ENCODE measurements at places on chromosomes 1 and 21.

DNA sequence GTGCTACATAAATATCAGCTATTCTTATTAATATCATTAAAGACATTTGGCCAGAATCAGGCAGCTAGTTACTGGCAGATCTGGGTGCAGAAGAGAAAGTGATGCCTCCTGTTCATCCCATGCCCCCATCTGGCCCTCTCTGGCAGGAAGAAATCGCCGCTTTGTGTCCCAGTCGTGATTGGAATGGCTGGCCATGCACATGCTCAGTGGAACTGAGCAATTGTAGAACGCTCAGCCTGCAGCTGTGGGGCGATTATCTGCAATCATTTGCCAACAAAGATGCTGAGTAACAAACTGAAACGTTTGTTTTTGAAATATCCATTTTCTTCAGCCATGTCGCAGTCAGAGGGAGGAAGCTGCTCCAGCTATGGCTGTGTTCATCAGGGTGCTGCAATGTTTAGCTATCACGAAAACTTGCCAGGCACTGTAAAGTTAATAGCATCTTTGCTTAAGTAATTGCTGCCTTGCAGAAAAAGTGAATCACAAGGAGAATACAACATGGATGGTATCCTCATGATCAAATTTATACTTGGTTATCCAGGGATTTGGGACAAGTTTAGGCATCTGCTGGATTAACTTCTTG lies 36.5 kb downstream of the NGF start:
- no peak for DNase-seq

GRCh38 chr21:42062236-42063022 lies 8.7 kb upstream of the UMODL1 start:
- DNase-seq: peak; percentile 82

DNA sequence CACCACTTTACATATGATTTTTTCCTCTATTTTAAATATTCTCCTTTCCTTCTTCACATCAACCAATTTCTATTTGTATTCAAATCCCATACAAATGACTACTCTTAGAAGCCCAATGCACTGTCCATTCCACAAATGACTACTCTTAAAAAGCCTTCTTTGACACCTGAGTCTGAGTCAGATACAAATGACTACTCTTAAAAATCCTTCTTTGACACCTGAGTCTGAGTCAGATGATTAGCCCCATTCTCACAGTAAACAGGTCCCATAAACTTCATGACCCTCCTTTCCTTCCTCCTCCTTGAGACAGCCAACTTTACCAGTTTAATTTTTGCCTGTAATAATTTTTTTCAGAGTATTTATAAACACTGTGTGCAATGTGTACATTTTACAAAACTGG lies 231.3 kb upstream of the USP25 start:
- DNase-seq: no peak

DNA sequence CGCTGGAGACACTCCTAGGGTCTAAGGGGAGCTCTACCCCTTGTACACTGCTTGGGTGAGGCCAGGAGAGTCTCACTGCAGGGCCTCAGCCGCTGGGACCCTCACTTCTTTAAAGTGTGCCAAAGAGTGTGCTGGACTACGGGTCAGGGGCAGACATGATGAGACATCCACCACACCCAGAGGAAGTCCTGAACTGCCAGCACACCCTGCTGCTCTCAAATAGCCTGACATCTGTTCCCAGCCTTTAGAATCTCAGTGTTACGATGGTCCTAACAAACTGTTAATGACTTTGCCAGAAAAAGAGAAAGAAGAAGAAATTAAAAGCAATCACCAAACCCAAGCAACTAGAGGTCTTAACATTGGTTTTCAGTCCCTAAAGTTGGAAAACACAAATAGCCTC lies 49.0 kb downstream of the MRPL37 start:
- no peak for DNase-seq

DNA sequence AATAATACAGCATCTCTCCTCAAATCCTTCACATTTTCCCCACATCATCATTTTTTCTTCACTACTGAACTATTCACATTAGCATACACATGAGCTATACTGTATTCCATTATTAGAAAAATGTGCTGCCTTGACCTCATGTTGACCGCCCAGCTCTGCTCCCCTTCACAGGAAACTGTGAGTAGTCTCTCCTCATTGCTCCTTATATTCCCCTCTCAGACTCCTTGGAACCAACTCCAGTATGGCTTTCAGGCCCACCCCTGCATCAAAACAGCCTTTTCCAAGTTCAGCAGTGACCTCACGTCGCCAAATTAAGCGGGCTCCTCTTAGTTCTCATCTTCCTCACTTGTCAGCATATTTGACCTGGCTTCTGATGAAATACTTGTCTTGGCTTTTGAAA lies 59.2 kb upstream of the SPAG17 start:
- no peak for DNase-seq

GRCh38 chr1:166036092-166036491 lies 130.7 kb downstream of the FAM78B start:
- DNase-seq: no peak

DNA sequence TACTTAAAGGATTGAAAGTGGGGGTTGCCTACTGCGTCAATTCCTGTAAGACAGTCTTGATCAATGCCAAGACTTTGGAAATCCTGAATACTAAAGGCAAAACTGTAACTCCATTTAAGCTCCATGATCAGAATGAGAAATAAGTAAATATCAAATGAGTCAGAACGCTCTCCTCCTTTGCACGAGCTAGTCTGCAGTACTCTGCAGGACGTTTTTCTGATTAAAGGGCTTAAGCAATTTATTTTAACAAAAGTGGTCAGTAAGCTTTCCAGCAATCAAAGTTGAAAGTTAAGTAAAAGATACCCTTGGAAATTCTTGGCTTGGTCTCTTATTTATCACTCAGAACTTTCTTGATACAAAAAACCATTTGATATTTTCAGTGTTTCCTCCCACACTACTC lies 35.7 kb upstream of the ARHGAP29 start:
- no peak for DNase-seq

DNA sequence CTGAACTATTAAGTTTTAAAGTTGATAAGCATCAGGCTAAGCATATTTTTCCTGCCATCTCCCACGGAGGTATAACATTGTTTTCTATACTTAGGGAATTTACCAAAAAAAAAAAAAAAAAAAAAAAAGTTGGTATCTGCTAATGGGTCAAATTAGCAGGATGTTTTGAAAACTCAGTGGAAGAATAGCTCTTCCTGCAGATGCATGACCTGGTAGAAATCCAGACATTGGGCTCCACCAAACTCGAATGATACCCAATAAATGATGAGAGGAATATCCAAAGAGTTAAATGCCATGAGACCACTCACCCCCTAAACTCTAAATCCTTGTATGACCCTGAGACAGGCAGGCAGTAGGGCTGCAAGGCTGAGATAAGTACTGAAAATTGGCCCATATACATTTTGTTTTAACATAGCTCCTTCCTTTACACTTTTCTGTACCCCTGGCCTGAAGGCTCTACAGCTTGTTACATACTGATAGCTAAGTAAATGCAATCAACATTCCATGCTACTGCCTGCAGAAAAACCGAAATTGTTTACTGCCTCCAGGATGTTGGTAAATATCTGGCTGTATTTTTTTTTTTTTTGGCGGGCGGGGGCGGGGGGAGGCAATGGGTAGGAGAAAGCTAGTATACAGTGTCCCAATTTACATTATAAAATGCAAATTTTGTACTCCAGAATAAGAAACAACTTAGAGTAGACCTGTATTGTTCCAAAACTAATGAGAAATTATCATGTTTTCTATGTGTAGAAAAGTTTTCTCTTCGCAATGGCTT lies 57.6 kb downstream of the NFIA start:
- no peak for DNase-seq

- DNase-seq: no peak
Observed at GRCh38 chr1:224592636-224593582, 23.2 kb upstream of the CNIH3 start.

DNA sequence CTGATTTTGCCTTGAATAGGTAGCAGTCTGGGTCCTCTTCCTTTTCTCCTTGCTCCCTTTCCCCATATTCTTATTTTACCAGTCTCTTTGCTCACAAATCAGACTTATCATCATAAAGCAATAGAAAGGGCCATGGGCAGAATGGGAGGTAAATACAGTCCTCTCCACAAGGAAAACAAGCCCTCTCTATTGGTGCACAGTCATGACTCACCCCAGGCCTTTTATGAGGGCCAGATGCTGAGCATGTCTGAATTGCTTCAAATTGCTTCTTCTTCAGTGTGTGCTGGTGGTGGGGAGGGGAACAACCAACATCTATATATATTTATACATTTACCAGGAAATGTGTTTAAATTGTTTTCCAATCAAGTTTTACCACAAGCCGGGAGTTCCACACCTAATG lies 75.2 kb downstream of the GFI1 start:
- DNase-seq: no peak

DNA sequence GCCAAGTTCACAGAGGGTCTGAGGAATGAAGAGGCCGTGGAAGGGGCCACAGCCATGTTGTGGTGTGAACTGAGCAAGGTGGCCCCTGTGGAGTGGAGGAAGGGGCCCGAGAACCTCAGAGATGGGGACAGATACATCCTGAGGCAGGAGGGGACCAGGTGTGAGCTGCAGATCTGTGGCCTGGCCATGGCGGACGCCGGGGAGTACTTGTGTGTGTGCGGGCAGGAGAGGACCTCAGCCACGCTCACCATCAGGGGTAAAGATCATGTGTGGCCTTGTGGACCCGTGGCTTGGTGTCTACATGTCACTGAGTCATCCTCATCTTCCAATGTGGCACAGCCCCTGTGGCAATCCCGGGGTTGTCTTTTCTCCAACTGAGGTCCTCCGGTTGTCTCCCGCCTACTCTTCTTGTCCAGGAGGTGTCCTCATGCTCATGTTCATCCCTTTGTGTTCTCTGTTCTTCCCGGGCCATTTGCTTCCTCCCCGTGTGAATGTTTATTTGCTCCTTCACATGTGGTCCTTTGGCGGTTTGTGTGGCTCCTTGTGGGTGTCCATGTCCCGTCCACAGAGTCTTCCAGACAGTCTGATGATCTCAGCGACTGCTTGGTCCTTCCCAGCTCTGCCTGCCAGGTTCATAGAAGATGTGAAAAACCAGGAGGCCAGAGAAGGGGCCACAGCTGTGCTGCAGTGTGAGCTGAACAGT lies 84.2 kb downstream of the OBSCN start:
- DNase-seq: no peak

GRCh38 chr1:17523321-17524041 lies 16.0 kb upstream of the ARHGEF10L start:
- DNase-seq: no peak

- DNase-seq: no peak
Observed at GRCh38 chr1:225642177-225642576, 10.7 kb downstream of the ENAH start.

GRCh38 chr1:201828217-201828819 lies 639 bp upstream of the IPO9 start:
- DNase-seq: no peak

GRCh38 chr21:25343774-25344545 lies 263.3 kb downstream of the MRPL39 start:
- no peak for DNase-seq

GRCh38 chr21:44552136-44552535 lies 831 bp upstream of the KRTAP10-2 start:
- DNase-seq: no peak

DNA sequence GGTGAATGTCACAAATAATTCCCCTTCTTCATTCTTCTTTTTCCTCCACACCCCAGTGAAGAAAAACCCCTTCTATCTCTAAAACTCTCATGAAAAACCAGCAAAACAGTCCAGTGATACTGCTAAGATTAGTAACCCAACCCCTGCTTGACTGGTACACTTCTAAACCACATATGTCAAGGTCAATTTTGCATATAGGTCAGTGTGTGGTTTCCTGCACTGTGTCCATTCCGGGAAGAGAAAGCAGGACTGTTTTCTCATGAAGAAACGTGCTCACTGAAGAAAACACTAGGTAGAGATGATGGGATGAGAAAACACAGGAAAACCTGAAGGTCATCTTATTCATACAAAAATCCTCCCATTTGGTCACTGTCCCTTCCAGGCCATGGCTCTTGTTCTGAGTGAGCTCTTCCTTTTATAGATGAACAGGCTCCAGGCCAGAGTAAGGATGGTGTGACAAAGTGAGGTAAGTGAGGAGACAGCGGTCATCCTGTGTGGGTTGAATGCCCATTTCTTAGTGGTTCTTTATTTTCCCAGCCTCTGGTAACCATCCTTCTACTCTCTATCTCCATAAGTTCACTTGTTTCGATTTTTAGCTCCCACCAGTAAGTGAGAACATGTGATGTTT lies 122.7 kb downstream of the FASLG start:
- DNase-seq: peak; percentile 40

GRCh38 chr1:216670118-216670883 lies 52.9 kb downstream of the ESRRG start:
- DNase-seq: no peak

GRCh38 chr1:185375583-185375982 lies 58.5 kb upstream of the IVNS1ABP start:
- DNase-seq: no peak

- DNase-seq: no peak
Observed at GRCh38 chr1:62384276-62385005, 52.4 kb upstream of the USP1 start.

GRCh38 chr1:56509713-56510641 lies 69.4 kb downstream of the PLPP3 start:
- no peak for DNase-seq

DNA sequence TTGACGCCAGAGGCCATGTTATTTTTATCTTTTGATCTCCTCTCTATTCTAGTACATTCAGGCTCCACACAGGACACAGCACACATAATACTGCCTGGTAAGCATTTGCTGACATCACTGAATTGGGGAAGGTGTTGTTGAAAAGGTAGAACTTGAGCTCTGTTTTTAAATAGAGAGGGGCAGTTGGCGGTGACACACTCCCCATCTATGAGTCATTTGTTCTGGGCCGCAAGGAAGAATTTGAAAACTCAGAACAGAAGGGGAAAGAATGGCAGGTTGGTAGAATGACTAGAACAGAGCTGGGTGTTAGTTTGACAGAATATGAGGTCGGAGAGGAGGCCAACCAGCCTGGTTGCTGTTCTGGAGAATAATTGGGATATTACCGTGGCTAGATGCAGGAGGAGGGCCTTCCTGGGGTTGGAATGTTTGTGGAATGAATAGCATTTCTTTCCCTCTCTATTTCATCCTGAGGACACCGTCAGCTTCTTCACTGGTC lies 52.1 kb upstream of the ERRFI1 start:
- no peak for DNase-seq

- DNase-seq: no peak
Observed at GRCh38 chr1:153343811-153344717, 4.6 kb downstream of the PGLYRP4 start.

- DNase-seq: no peak
Observed at GRCh38 chr1:205613854-205614412, 17.9 kb downstream of the ELK4 start.

DNA sequence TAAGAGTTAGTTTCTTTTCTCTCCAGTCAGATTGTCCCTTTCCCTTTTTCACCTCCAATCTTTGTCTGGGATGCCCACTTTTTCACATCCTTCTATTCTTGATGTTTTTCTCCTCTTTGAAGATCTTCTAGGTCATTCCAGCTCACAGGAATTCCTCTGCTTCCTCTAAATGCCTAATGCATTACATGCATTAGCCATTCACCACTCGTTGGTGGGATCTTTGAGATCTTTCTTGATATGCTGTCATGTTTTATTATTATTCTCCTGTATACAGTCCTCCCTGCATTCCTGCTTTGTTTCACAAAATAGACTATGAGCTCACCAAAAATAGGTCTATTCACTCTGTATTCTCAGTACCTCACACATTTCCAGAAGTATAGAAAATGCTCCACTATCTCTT lies 129.0 kb downstream of the LYPLAL1 start:
- DNase-seq: no peak

GRCh38 chr1:205008896-205009295 lies 34.1 kb upstream of the CNTN2 start:
- DNase-seq: no peak
